ENCODE measurements at places on chromosomes 1 and 21.

- DNase-seq = no peak
Observed at GRCh38 chr1:24742090-24742938, 2.9 kb upstream of the CLIC4 start.

DNA sequence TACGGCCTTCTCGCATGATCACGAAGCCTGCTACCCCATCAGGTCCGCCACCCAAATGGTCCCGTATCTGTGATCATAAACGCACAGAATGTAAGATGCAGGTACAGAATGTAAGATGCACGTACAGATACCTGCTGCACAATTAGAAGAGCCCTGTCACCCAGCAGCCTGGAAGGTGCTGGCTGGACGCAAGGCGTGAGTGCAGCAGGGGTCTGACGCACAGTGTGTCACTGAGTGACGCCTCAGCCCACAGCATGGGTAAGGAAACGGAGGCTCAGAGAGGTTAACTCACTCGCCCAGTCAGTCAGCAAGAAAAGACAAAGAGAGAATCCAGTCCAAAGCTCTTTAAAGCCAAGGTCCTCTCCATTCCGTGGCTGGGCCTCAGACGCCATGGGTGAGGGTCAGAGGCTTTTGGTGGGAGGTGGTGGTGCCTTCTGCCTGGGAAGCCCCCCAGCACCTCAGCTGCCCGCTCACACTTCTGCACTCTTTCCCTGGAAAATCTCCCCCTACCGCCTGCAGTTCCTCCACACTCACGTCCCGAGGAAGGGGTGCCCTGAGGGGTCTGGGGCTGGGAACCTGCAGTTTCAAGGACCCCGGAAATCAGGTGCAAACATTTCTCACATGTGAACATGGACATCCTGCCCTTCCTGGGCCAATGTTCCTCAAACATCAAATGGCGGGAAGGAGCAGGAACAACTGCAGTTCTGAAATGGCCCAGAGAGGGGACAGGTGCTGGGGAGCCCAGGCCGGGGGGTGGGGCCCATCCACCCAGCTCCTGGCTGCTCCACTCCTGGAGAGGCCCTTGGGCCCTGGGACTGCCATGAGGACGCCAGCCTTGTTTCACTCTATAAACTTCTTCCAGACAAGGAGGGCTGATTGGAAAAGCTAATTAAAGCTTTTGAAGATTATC is 59.4 kb downstream of the SLC66A1 start:
- DNase-seq = no peak

GRCh38 chr1:76176000-76176399 is 101.5 kb downstream of the ST6GALNAC3 start:
- no peak for DNase-seq

DNA sequence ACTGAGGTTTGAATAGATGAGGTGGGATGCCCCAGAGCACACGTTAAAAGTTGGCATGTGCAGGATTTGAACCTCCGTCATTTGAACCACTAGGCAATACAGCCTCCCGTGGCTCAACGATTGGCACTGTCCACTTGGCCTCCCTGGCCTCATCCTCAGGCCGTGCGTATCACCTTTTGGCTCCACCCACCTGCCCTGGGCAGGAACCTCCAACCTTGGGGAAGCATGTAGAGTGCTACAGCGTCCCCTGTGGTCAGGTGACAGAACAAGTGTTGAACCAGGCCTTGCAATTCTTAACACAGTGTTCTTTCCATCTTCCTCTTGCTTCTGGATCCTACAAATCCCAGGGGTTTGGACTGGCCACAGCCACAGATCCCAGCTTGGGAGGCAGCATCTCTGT is 112.6 kb downstream of the PAX7 start:
- DNase-seq = no peak

Measured in central memory CD8-positive, alpha-beta T cell (primary cell).